ENCODE measurements at places on chromosomes 1 and 21.

GRCh38 chr1:34267326-34267725, 90.6 kb downstream of the C1orf94 start:
- no peak for DNase-seq

- DNase-seq, result no peak
These were observed 22.4 kb upstream of the FCER1A start for GRCh38 chr1:159279773-159280172.

GRCh38 chr1:78274814-78275213, 216.0 kb upstream of the PTGFR start:
- no peak for DNase-seq

GRCh38 chr1:196531737-196532524, 76.3 kb downstream of the KCNT2 start:
- no peak for DNase-seq

DNA sequence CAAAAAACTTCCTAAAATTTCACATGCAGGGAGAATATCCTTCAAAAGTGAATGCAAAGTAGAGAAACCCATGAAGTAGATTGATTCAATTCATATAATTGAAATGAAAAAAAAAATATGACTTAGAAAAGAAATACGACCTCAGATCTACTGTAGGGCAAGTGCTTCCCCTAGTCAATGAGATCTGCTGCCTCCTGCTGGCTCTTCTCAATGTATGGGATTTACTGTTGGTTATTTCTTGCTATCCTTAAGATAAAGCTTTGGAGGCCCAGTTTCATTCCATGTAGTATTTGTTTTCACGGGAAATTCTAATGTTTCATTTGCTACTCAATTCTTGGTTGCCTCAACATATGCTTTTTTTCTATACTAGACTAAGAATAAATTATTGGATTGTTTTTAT, 46.2 kb downstream of the ZNF648 start:
- DNase-seq, result no peak

- DNase-seq, result no peak
These were observed 10.8 kb downstream of the PLA2G2D start for GRCh38 chr1:20108366-20109123.

GRCh38 chr1:200302192-200302920, 107.5 kb downstream of the ZNF281 start:
- peak; percentile 65 for DNase-seq

DNA sequence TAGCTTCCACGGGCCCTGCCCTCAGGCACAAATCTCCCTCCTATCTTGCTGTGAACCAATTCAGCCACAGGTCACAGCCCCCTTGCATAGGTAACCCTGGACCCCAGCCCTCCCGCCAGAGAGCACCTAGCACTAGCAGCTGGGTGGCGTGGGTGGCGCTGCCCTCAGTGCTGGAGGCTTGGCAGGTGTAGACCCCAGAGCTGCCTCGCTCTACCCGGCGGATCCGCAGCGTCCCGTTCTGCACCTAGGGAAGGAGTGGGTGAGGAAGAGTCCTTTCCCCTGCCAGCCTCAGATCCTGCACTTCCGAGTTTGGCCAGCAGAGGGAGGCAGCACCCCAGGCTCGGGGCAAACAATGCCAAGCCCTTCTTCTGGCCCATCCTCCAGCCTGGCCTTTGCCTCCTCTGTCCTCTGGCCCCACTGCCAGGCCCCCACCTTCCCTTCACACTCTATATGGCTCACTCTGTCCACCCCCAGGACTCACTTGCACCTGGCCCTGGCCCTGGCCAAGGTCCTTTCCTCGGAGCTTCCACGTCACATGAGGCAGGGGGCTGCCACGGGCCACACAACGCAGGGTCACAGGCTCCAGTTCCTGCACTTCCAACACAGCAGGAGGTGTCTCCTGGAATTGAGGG, 9.0 kb downstream of the IGSF9 start:
- peak; percentile 82 for DNase-seq

- DNase-seq, result peak; percentile 24
These were observed 6.0 kb downstream of the CADM3 start for GRCh38 chr1:159177272-159177907.

- no peak for DNase-seq
These were observed 2.2 kb downstream of the TTC3 start for GRCh38 chr21:37075214-37075770.

DNA sequence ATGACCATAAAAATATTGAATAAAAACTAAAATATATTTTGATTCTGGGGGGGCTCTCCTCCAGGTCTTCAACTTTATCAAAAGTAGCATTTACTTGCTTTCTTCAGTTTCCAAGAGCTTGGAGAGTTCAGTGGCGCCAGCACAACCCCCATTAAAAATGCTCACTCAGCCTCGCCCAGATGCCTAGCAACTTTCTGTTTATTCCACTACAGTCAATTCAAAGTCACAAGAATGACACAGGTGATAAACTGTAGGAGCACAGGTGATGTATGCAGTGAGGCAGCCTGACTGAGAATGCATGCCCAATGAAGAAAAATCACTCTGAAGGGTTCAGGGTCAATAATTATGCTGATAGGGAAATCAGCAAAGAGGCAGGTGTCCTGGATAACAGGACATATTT, 159.4 kb upstream of the ATP1B1 start:
- no peak for DNase-seq

GRCh38 chr1:96945509-96946084, 224.0 kb downstream of the PTBP2 start:
- DNase-seq, result no peak

GRCh38 chr1:111878649-111879048, 110.8 kb downstream of the KCND3 start:
- DNase-seq, result no peak

DNA sequence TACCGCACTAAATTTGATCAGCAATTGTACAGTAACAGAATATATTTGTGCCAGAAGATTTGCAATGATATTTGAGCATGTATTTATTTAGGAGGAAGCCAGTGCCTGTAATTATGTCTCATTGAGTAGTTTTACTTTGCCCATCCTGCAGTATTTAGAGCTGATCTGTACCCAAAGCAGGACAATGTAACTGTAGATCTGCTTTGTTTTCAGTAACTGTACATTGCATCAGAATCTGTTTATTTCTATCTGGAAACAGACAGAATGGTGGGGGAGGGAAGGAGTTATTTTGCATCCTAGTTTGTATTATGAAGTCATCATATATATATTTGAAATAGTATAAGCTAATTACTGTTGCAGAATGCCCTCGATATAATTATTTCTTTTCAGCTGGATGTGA, 36.2 kb upstream of the LRRC8C start:
- no peak for DNase-seq

DNA sequence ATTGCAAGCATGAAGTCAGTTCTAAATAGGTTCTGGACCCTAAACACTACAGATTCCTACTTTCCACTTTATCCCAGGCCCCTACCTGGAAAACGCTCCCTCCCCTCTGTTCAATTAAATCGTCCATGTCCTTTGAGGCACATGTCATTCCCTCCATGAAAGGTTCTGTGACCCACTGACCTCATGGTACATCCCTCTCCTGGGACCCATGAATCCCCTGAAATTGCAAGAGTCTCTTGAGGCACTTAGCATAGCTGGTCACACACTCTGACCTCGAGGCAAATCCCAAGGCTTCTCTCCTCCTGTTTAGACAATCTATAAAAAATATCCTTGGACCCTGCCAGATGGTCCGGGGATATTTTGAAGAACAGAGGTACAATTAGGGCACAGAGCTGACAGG, 34.3 kb upstream of the KRTAP19-8 start:
- DNase-seq, result no peak

GRCh38 chr1:203225071-203225470, 4.4 kb downstream of the CHIT1 start:
- no peak for DNase-seq

Data from CD4-positive, alpha-beta T cell treated with Interleukin-17A for 1 hour (primary cell).